ENCODE measurements at places on chromosomes 11 and 22.
A peak's percentile ranks its signal among the peaks of the same experiment; 100 is the strongest.

DNA sequence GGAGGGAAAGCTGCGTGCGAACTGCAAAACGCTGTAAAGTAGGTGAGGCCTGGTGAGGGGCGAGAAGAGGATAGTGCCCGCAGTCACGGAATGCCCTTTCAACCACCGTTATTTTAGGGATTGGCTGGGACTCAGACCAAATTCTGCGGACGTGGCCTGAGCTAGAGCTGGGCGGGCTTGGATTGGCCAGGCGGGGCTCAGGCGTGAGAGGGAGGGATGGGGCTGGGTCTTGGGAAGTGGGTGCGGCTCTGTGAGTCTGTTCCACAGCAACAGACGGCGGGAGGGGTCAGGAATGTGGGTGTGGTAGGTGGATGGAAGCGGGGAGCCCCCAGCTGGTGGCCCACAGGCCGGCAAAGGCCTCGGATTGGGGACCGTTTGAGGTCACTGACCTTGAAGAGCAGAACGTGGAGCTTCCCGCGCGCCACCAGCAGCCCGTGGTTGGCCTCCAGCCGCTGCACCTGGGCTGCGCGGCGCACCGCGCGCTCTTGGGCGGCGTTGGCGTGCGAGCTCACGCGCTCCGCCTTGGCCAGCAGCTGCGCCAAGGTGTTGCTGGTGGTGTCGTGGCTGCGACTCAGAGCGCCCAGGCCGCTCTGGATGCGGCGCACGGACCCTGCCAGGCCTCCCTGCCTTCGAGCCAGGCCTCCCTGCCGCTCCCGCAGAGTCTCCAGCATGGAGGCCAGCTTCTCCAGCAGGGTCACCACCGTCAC, 444 bp downstream of the CAVIN3 start:
- DNase-seq, result peak; percentile 38

DNA sequence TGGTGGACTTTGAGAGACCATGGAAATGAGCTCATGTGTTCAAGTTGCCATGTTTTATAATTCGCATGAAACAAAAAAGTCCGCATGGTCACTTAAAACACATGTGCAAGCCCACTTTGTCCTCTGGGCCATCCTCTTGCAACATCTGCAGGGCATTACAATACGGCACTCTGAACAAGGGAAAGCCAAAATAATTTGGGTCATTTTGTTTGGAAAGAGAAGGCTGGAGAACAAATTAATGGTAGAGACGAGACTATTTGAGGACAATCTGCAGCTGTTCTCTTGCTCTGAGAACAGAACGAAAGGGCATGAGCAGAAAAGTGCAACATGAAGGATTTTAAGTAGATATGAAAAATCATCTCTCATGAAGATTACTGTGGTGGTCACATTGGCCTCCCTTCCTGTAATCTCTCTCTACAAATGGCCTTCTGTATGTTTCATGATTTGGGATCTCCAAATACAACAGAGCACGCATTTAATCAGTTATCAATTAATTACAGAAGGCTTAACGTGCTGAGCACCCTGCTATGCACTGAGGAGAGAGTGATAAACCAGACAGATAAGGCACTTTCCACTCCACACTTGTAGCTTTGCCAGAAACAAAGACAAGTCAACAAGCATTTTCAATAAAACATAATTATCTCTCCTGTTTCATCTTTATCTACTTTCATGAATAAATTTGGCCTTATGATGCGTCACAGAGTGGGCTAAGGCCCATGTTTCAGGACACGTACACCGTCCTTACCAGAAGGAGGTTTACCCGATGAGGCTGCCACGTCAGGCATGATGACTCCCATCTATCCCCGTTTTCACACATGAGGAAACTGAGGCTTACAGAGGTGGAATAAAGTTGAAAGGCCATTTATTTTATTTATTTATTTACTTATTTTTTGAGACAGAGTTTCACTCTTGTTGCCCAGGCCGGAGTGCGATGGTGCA, 384.1 kb downstream of the LARGE1 start:
- DNase-seq, result no peak

GRCh38 chr22:36985211-36985889, 33.9 kb downstream of the TST start:
- no peak for DNase-seq

DNA sequence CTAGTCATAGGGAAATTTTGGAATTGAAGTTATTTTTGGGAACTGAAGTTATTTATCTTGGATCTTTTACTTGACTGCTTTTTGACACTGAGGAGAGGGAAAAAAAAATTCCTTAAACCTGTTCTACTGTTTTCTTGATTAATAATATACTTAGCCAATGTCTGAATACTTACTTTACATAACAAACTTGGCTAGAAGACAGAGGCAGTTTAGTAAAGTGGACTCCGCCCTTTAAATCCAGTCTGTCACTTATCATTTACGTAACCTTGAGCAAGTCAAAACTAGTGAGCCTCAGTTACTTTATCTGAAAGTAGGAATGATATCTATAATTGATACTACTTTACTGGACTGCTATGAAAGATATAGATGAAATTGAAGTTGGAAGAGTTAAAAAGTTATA, 19.5 kb downstream of the CTSC start:
- DNase-seq, result no peak

DNA sequence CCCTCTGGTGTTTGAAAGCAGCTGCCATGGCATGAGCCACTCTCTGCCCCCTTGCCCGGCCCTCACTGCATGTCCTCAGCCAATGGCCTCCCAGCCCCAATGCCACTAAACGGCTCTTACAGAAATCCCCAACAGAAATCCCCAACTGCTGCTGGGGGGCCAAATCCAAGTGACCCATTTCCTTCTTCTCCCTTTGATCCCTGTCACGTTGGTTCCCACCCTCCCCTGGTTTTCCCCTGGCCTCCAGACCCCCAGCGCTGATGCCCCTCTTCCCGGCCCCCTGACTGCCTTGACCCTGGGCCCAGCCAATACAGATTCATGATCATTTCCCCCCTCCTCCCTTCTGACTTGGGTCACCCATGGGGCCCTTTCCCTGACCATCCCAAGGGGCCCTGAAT, 30.9 kb downstream of the IGLL1 start:
- DNase-seq, result no peak
